Tongue (tissue), 3 donors: ENCODE measurements at places on chromosomes 6 and 20. TPM values are rescaled to one million over a fixed set of nuclear protein-coding genes. Genes with fewer than 3 reads are reported as not detected.
A peak's percentile ranks its signal among the peaks of the same experiment; 100 is the strongest.

- DNase-seq = no peak
Observed at GRCh38 chr20:6081236-6081635, 27.4 kb upstream of the LRRN4 start.

- DNase-seq = no peak
Observed at GRCh38 chr6:48826901-48827701, 636.0 kb downstream of the MMUT start.

DNA sequence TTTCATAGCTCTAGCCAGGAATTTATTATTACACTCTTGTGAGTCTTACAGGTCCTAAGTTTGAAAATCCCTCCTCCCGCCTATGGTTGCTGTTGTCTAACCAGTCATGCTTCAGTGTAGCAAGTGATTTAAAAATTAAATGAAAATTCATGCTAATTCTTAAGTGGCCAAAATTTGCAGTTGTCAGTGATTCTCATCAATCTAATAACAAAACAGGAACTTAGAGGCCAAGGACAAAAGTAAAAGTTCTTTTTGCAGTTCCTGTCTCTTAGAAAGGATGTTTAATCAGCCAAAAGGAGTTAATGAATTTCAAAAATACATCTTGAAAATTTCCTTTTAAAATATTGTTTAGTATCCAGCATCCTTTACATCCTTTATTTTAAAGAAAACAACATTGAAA, 36.3 kb downstream of the VTA1 start:
- DNase-seq = no peak

DNA sequence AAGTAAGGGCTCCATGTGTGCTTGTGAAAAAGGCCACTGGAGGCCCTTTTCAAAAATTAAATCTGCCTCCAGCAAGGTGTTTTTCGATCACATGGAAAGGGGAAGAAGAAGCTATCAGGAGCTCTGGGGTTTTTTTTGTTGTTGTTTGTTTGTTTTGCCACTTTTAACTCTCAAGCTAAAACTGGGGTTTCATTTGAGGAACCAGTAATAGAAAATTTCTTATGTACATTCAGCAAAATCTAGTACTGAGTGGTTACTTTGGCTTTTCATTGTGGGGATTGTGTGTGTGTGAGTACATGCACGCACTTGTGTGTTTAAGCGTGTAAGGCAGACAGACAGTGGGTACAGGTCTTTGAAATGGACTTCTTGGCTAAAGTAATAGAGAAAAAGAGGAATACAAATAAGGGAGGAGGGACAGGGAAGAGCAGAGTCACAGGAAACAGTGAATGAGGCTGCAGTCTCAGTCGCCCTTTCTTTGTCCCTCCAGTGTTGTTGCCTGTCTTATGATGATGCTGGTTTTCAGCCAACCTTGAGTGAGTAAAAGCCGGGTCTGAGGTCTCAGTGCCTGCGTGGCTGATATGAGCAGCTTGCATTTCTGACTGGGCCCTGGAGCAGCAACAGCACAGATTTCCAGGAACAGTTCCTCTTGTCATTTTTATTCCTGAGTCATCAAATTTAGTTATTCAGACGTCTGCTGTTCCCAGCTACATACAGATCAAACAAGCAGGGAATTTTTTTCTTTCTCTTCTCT, 26.2 kb downstream of the SLC16A10 start:
- DNase-seq = peak; percentile 27

DNA sequence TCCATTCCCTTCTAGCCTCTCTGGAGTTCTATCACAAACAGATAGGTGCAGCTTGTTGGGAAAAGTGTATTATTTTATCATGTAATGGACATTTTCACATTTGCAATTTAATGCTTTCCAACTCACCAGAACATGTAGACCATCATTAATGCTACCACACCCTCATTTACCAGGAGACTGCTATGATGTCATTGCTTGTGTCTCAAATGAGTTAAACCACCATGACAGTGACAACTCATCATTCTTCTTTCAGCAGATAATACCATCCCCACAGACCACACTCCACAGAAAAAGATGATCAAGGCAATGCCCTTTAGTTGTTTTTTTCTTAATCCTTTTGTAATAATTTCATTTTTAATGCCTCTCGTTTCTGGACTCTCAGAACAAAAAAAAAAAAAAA, 168.7 kb downstream of the AIG1 start:
- no peak for DNase-seq

- DNase-seq = no peak
Observed at GRCh38 chr6:103895136-103895535, 964.6 kb downstream of the HACE1 start.

- DNase-seq = no peak
Observed at GRCh38 chr6:166259296-166259977, 48.8 kb downstream of the PRR18 start.

GRCh38 chr6:33118525-33119123, 42.8 kb downstream of the HLA-DPB1 start:
- peak; percentile 79 for DNase-seq

- no peak for DNase-seq
Observed at GRCh38 chr6:77686931-77687330, 34.1 kb downstream of the MEI4 start.

DNA sequence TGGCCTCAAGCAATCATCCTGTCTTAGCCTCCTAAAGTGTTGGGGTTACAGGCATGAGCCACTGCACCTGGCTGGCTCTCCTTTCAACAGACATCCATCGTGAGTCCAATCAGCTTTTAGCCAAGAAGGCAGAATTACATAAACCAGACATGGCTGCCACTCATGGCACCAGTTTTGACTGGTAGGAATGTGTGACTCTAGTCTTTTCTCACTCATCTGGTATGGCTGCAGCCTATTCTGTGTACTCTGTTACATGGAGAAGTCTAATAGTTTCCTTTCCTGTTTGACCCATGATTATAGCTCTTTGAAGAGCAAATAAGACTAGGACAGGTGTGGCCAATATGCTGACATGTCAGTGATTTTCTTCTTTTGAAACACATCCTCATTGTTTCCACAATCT, 27.0 kb upstream of the RNF144B start:
- no peak for DNase-seq

DNA sequence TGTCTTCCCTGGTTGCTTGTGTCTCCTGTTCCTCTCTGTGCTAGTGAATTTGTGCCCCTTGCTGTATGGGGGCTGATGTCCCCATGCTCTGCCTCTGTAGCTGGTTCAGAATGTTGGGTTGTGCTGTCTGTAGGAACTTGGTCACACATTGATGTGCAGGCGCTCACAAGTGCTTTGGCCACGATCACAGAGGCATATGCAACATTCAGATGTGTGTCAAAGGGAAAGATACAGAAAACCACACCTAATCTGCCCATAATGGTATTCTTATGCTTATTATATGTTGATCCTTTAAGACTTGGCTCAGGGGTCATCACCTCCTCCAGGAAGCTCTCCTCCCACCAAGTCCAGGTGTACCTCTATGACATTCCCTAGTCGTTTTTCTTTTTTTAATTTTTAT, 17.1 kb upstream of the DHX35 start:
- DNase-seq = no peak

- DNase-seq = peak; percentile 94
Observed at GRCh38 chr20:36030149-36030548, 61.8 kb downstream of the CNBD2 start.

DNA sequence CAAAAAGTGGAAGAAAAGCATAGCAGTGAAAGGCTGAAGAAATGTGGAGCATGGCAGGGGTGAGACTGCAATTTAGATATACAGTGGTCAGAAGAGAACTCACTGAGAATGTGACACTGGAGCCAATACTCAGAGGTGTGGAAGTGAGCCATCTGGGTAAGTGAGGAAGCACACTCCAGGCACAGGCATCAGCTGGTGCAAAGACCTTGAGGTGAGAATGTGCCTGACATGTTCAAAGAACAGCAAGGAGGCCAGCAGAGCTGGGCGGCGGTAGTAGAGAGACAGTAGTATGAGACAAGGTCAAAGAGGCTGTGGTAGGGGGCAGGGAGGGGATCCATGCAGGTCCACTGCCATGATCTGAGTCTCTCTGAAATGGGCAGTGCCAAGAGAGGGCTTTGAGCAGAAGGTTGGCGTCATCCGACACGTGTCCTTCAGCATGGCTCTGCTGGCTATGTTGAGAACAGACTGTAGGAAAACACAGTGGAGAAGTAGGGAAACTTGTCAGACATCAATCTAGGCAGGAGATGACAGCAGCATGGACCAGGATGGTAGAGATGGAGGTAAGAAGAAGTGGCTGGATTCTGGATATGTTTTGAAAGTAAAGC, 84.4 kb downstream of the PLCG1 start:
- no peak for DNase-seq

GRCh38 chr20:34968042-34968775, 12.5 kb downstream of the MYH7B start:
- no peak for DNase-seq

GRCh38 chr6:8958894-8959511, 523.7 kb upstream of the SLC35B3 start:
- DNase-seq = no peak

- no peak for DNase-seq
Observed at GRCh38 chr6:32176476-32177182, 745 bp upstream of the AGPAT1 start.

GRCh38 chr6:91241946-91242613, 655.2 kb upstream of the MAP3K7 start:
- DNase-seq = no peak

DNA sequence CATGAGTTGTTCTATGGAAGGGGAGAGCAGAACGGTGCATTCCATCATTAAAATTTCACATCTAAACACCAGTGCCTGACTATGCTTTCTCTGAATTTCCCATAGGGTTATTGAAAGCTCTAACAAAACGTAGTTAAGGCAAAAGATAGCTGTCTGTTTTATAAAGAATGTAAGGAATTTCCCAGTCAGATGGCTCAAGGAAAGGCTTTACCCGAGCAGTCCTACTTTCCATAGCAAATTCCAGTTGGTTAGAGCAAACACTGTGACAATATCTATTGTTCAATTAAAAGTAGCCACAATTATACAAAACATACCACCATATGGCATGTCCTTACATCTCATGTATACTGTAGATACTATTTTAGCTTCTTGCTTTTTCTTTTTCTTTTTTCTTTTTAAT, 1059.5 kb upstream of the FLRT3 start:
- DNase-seq = no peak

- DNase-seq = no peak
Observed at GRCh38 chr20:57650266-57650665, 30.0 kb upstream of the ZBP1 start.

GRCh38 chr6:109117346-109118035, 22.2 kb downstream of the CEP57L1 start:
- no peak for DNase-seq

DNA sequence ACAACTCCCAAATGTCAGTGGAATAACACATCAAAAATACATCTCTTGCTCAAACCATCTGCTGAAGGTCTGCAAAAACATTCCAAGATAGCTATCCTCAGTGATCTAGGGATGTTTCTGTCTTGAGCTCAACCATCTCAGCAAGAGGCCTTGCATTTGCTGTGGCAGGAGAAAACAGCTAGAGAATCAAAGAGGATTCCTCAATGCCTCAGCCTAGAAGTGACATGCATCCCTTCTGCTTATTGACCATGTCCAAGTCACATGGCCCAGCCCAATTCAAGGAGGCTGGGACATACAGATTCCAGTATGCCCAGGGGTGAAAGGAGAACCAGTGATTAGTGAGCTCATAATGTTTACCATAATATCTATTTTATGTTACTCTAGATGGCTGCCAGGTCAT, 269.5 kb downstream of the PLCB1 start:
- DNase-seq = no peak

GRCh38 chr6:113385020-113385431, 472.1 kb upstream of the MARCKS start:
- DNase-seq = no peak

DNA sequence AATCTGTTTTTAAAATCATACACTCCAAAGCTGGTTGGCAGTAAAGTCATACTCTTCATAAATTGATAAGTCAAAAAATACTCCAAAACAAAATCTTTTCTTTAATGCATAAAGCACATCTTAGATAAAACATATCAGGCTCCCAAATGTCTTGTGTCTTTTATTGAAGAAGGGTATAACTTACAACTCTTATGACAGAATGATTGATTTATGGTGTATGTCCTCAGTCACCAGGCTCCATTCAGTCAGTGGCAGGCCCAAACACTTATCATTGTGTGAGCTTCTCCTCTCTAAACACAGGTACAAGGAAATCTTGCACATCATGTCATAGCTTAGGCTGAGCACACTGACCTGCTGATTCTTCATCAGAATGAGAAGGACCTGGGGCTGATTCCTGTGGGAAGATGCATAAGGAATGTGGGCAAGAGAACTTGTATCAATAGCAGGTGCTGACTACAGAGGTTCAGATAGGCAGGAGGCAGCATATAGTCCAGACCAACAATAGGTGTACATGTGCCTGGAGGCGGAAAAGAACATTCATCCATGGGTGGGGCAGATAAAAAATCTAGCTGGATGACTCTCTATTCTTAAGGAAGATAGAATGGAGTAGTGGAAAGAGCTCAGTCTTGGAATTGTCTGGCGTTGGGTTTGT, 1.9 kb downstream of the CALHM5 start:
- DNase-seq = no peak

DNA sequence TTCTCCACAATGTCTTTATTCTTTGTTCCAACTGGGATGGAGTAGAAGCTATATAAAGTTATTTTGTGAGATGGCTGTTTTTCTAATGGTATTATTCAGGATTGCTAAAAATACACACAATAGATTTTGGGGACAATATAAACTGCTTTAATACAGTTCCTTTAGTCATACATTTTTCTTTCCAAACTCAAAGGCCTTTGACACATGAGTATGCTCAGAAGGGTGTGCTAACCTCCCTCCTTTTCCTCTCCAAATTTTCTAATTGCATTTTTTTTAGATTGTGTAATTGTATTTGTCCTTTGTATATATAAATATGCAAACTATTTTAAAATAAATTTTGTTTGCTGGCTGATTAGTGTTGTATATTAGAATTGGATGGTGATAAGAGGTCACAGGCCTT, 119.6 kb upstream of the FOXO3 start:
- DNase-seq = no peak

- no peak for DNase-seq
Observed at GRCh38 chr20:24742436-24742835, 206.6 kb upstream of the CST7 start.

GRCh38 chr6:113403966-113404595, 453.1 kb upstream of the MARCKS start:
- peak; percentile 29 for DNase-seq

- DNase-seq = no peak
Observed at GRCh38 chr6:3210024-3210610, 17.3 kb downstream of the TUBB2B start.

The TRIM10 gene
- total RNA-seq = 1.0 TPM

The FAM217A gene
- not detected for total RNA-seq

The OTOR gene
- total RNA-seq = 0.21 TPM

The RPS6KA2 gene
- total RNA-seq = 33.2 TPM

The TPD52L1 gene
- 75.4 TPM for total RNA-seq
